ENCODE measurements at places on chromosomes 12 and 14. TPM values are rescaled to one million over a fixed set of nuclear protein-coding genes. Genes with fewer than 3 reads are reported as not detected.

GRCh38 chr14:71324767-71325272 is 417.6 kb downstream of the PCNX1 start:
- H3K36me3 ChIP-seq, result peaks cover 11% of the 10 kb centered on the region
- peak overlapping the region; percentile 38 for H3K4me3 ChIP-seq
- DNase-seq, result peak; percentile 63
- H3K27me3 ChIP-seq, result no peaks in the 10 kb centered on the region

DNA sequence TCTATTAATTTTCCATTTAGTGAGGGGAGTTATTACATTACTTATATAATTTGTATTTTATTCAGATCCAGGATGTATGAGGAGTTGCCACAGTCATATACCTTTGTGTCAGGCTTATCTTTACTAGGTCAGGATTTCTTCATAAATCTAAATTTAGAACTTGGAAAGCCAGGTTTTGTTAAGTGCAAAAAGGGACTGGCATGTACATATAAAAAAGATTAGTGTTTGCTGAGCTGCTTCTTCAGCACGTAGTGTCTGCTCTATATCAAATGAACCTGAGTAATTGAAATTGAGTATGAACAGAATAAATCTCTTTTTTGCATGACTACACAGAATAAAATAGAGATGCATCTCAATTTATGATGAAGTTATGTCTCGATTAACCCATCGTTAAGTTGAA is 157.4 kb downstream of the NUBPL start:
- peaks cover 2% of the 10 kb centered on the region for H3K4me1 ChIP-seq
- peaks cover 9% of the 10 kb centered on the region for H3K36me3 ChIP-seq
- H3K27me3 ChIP-seq, result no peaks in the 10 kb centered on the region
- DNase-seq, result no peak
- no peak overlapping the region for H3K27ac ChIP-seq
- H3K4me3 ChIP-seq, result no peak overlapping the region

DNA sequence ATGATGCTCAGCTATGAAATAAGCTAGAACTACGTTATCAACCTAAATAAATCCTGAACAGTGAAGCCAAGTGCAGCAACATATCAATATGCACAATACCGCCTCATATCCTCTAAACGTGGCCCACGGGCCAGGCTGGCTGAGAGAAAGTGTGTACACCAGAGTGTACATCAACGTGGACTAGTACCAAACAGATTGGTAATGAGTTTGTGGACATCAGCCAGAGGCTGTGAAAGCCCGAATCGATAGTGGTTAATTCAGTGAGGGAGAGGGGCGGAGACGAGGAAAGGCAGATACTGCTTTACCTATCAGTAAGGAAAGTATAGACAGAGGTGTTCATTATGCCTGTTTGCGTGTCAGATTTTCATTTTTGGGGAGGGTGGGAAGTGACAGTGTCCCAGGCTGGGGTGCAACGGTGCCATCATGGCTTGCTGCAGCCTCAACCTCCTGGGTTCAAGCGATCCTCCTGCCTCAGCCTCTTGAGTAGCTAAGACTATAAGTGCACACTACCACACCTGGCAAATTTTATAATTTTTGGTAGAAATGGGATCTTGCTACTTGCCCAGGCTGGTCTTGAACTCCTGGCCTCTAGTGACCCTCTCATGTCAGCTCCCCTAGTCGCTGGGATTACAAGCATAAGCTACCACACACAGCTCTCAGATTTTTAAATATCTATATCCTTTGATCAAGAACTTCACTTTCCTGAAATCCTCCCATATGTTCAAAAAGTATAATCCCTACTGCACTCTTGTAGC is 50.1 kb downstream of the ANAPC7 start:
- DNase-seq, result no peak
- no peaks in the 10 kb centered on the region for H3K27me3 ChIP-seq
- H3K4me3 ChIP-seq, result no peak overlapping the region

Gene NRXN3
- not detected for total RNA-seq

DNA sequence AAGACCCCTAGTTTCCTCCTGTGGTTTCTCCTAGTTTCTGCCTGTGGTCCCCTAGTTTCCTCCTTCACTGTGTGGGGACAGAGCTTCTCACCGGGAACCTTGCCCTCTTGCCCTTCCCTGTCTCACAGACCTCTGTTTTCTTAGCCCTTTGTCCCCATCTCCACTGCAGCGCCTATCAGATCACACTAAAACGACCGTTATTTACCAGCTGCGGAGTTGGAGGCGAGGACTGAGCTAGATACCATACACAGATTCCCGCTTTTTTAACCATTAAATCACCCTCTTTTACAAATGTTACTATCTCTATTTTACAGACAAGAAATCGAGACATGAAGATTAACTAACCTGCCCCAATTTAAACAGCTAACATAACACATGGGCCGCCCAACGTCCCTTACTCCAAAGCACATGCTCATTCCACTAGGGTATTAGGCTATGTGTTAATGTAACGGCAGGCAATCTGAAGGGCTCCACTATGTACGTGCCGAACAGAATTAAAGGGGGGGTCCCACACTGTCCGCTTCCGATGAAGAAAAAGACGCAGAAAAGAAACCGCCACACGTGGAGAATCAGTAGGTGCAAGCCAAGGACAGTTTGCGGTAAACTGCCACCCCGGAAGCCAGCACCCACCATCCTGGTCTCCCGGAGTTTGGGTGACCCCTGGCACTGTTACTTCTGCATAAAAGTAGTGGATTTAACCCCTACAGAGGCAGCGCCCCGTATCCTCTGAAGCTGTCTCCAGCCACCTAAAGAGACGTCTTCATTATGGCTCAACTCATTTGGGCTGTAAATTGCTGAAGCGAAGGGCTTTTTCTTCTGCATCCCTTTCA is 1.9 kb upstream of the FKBP4 start:
- H3K4me1 ChIP-seq, result peaks cover 14% of the 10 kb centered on the region
- no peak for DNase-seq
- H3K36me3 ChIP-seq, result peaks cover 17% of the 10 kb centered on the region
- H3K4me3 ChIP-seq, result peak overlapping the region; percentile 70
- no peak overlapping the region for H3K27ac ChIP-seq

Measured in activated CD4-positive, alpha-beta T cell treated with anti-CD3 and anti-CD28 coated beads for 36 hours (primary cell).